Colonic mucosa (tissue), 4 donors: ENCODE measurements at places on chromosomes 4 and X.
A peak's percentile ranks its signal among the peaks of the same experiment; 100 is the strongest.

DNA sequence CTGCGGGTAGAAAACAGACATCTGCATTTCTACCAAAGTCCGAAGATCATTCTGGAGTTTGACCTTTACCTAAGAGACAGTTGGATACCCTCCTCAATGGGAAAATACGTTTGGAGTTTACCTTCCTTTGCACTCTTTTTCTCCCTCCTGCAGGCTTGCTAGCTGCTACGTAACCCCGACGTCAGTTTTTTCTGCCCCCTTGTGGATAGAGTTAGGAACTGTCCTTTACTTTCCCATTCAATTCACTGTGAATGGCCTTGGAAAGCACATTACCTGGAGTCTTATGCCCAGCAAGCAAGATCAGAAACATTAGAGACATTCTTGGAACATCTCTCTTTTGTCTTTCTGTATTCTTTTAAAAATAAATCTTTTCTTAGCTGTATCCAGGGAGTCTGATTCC, 250.7 kb downstream of the NAP1L3 start:
- no peaks in the 10 kb centered on the region for H3K4me1 ChIP-seq
- no peaks in the 10 kb centered on the region for H3K36me3 ChIP-seq
- no peak overlapping the region for H3K27ac ChIP-seq
- H3K4me3 ChIP-seq = no peak overlapping the region
- no peaks in the 10 kb centered on the region for H3K27me3 ChIP-seq

GRCh38 chr4:152363086-152363485, 172.8 kb downstream of the FBXW7 start:
- no peaks in the 10 kb centered on the region for H3K27me3 ChIP-seq
- H3K27ac ChIP-seq = no peak overlapping the region
- no peak for DNase-seq
- no peaks in the 10 kb centered on the region for H3K36me3 ChIP-seq
- H3K4me3 ChIP-seq = no peak overlapping the region

- no peaks in the 10 kb centered on the region for H3K27me3 ChIP-seq
- DNase-seq = no peak
- no peak overlapping the region for H3K4me3 ChIP-seq
- H3K36me3 ChIP-seq = no peaks in the 10 kb centered on the region
- H3K4me1 ChIP-seq = no peaks in the 10 kb centered on the region
Observed at GRCh38 chr4:111136438-111136837, 513.6 kb upstream of the PITX2 start.

- no peak overlapping the region for H3K27ac ChIP-seq
- H3K36me3 ChIP-seq = no peaks in the 10 kb centered on the region
- no peaks in the 10 kb centered on the region for H3K4me1 ChIP-seq
Observed at GRCh38 chr4:134762053-134762452, 560.5 kb upstream of the PABPC4L start.

DNA sequence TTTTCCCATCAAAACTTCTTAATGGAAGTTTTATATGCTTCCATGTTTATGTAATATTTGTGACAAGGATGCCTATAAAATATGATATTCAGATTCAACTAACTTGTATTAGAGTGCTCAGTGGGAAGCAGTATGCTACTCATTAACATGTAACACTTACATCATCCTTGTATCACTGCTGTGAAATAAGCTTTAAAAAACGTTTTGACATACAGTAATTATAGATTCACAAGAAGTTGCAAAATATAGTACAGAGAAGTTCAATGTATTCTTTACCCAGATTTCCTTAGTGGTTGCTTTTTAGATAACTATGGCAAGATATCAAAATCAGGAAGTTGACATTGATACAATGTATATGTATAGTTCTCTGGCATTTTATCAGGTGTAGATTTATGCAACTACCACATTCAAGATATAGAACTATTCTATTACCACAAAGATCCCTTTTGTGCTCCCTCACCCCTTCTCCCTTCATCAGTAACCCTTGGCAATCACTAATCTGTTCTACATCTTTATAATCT, 56.3 kb downstream of the DTHD1 start:
- no peaks in the 10 kb centered on the region for H3K4me1 ChIP-seq
- no peaks in the 10 kb centered on the region for H3K36me3 ChIP-seq
- no peaks in the 10 kb centered on the region for H3K27me3 ChIP-seq
- H3K27ac ChIP-seq = no peak overlapping the region
- DNase-seq = no peak

DNA sequence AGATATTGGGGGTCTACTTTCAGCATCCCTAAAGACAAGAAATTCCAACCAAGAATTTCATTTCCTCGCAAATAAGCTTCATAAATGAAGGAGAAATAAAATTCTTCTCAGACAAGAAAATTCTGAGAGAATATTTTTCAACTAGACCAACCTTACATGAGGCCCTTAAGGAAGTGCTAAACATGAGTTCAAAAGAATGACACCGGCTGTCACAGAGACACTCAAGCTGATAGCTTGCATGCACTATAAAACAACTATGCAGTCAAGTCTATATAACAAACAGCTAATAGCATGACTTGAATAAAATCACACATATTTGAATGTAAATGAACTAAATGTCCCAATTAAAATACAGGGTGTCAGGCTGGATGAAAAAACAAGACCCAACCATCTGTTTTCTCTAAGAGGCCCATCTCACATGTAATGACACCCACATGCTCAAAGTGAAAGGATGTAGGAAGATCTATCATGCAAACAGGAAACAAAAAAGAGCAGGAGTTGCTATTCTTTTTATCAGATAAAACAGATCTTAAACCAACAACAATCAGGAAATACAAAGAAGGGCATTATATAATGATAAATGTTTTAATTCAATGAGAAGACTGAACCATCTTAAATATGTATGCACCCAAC, 27.2 kb downstream of the FAAH2 start:
- H3K27me3 ChIP-seq = no peaks in the 10 kb centered on the region
- no peaks in the 10 kb centered on the region for H3K4me1 ChIP-seq
- DNase-seq = no peak
- no peaks in the 10 kb centered on the region for H3K36me3 ChIP-seq

- DNase-seq = no peak
- H3K4me1 ChIP-seq = no peaks in the 10 kb centered on the region
- H3K4me3 ChIP-seq = no peak overlapping the region
- H3K36me3 ChIP-seq = no peaks in the 10 kb centered on the region
Observed at GRCh38 chr4:41061482-41062185, 152.7 kb downstream of the APBB2 start.

DNA sequence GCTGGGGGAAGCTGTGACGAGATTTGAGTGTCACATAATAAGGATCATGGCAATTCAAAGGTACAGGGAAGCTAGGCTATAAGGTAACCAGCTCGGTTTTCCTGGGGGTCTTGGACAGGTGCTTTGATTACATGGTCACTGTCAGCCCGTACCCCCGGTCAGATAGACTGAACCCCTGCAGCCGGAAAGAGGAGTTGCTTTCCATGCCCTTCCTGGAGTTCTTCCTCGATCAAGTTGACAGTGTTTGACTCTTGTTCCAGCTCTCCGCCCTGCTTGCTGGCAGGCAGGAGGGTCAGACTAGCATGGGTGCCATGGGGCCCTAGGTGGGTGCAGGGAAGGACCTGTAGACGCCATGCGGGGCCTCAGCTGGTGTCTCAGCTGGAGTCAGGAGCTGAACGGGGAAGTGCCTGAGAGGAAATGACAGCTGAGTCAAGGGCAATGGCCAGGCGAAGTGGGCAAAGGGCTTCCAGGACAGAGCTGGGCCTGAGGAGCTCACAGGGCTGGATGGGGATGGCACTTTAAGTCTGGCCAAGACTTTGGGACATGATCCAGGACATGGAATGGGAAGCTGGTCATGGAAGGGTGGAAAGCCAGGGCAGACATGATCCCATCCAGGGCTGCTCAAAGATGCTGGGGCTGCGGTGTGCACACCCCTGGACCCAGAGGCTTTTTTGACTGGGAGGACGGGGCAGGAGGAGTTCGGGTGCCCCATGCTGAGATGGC, 1.6 kb downstream of the TMEM187 start:
- H3K4me1 ChIP-seq = peaks cover 10% of the 10 kb centered on the region
- H3K27me3 ChIP-seq = no peaks in the 10 kb centered on the region
- peak overlapping the region; percentile 98 for H3K27ac ChIP-seq
- no peak overlapping the region for H3K4me3 ChIP-seq
- H3K36me3 ChIP-seq = no peaks in the 10 kb centered on the region
- DNase-seq = no peak

DNA sequence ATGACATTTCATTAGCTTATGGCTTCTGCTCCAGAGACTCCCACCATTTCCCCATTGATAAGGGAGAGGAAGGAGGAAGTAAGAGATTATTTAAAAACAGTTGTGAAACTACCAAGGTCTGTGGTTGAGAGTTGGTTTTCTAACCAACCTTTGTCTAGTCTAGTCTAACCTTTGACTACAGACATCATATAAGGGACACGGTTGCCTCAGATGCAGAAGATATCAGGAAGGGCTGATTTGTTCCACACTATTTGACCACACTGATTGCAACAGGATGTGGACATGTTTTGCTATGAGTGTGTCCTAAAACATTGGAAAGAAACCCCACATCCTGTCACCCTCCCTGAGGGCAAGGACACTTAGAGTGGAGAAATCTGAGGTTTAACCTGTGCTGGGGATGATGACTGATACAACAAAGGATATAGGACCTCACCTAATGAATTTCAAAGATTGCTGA, 53.0 kb downstream of the COQ2 start:
- H3K36me3 ChIP-seq = no peaks in the 10 kb centered on the region
- H3K27me3 ChIP-seq = no peaks in the 10 kb centered on the region
- no peak overlapping the region for H3K4me3 ChIP-seq
- no peaks in the 10 kb centered on the region for H3K4me1 ChIP-seq
- no peak overlapping the region for H3K27ac ChIP-seq

DNA sequence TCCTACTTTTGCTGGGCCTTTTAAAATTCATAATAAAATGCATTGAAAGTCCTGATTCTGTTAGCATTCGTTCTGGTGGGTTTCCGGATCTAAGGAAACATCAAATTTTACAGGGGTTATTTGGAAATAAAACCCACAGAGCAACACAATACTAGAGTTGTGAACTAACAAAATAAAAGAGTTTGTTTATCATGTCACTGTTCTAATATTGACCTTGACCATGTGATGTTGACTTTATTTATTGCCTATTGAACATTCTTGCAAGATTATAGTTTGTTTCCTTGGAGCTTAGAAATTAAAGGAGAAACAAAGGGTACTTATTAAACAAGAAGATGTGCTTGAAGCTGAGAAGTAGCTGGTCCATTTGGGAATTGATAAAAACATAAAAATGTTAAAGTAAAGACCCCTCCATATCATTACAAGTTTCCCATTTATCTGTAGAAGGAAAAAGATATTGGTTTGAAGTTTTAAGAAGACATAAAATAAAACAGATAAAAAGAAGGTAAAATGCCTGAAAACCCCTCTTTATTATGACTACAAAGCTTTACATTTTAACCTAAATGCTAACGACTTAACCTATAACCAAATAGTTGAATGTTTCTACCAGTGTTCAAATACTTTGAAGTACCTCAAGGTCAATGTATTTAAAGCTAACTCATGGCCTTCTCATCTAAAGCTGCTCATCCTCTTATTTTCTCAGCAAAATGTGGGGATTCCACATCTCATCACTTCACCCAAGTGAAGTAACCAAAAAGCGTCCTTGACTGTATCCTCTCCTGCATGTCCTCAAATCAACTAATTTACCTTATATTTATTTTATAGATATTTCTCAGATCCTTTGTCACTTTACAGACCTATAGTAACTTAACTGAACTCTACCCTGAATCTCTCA, 179.6 kb downstream of the GASK1B start:
- H3K4me1 ChIP-seq = peaks cover 4% of the 10 kb centered on the region
- no peak for DNase-seq
- H3K36me3 ChIP-seq = no peaks in the 10 kb centered on the region

GRCh38 chr4:103095080-103095479, 4.6 kb downstream of the BDH2 start:
- no peaks in the 10 kb centered on the region for H3K27me3 ChIP-seq
- H3K4me1 ChIP-seq = no peaks in the 10 kb centered on the region
- no peak overlapping the region for H3K4me3 ChIP-seq

GRCh38 chr4:153160821-153161220, 43.4 kb upstream of the TRIM2 start:
- H3K27me3 ChIP-seq = no peaks in the 10 kb centered on the region
- DNase-seq = no peak
- no peak overlapping the region for H3K4me3 ChIP-seq
- no peaks in the 10 kb centered on the region for H3K4me1 ChIP-seq
- no peaks in the 10 kb centered on the region for H3K36me3 ChIP-seq
- no peak overlapping the region for H3K27ac ChIP-seq

GRCh38 chr4:111945014-111945413, 200.2 kb upstream of the FAM241A start:
- H3K36me3 ChIP-seq = no peaks in the 10 kb centered on the region
- DNase-seq = no peak
- no peaks in the 10 kb centered on the region for H3K4me1 ChIP-seq
- no peaks in the 10 kb centered on the region for H3K27me3 ChIP-seq
- no peak overlapping the region for H3K27ac ChIP-seq
- H3K4me3 ChIP-seq = no peak overlapping the region

GRCh38 chrX:9644335-9644734, 121.3 kb downstream of the GPR143 start:
- H3K36me3 ChIP-seq = no peaks in the 10 kb centered on the region
- H3K27me3 ChIP-seq = no peaks in the 10 kb centered on the region
- H3K4me3 ChIP-seq = no peak overlapping the region
- no peaks in the 10 kb centered on the region for H3K4me1 ChIP-seq
- no peak for DNase-seq

DNA sequence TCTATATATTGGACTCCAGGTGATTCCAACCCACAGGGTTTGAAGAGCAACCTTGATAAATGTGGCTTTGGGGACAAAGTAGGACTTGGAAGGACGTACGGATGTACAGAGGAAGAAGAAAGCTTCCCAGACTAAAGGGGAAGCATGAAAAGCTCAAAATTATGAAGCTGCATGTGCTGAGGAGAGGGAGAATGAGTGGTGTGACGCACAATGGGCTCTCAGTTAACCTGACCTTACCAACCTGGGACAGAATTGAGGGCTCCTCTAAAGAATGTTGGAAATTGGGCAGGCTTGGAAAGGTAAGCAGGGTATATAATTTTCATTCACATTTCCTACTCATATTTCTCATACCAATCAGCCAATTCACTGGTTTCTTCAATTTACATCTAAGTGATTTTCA, 10.5 kb upstream of the TIGD2 start:
- H3K36me3 ChIP-seq = no peaks in the 10 kb centered on the region
- no peak overlapping the region for H3K27ac ChIP-seq
